A549 (cell line): ENCODE measurements at places on chromosomes 5 and 9.

GRCh38 chr5:173793648-173794548, 94.3 kb upstream of the CPEB4 start:
- DNase-seq, result no peak

DNA sequence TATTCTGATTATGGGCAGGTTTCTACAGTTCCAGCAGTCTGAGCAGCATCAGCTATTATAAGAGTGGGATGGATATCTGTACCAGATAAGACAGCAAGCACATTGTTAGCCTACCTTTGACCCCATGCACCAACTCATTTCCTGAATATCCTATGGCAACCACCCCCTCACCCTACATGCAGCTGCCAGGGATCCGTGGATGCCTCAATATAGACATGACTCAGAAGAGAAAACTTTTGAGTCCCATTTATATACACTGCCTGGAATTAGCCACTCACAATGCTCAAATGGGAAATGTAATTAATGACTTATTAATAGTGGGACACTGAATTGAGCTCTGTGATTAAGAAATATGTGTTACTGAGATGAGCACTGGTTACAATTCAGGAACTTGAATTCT, 124.4 kb downstream of the SSBP2 start:
- DNase-seq, result peak; percentile 87

GRCh38 chr5:9405196-9405754, 140.6 kb downstream of the SEMA5A start:
- DNase-seq, result no peak

DNA sequence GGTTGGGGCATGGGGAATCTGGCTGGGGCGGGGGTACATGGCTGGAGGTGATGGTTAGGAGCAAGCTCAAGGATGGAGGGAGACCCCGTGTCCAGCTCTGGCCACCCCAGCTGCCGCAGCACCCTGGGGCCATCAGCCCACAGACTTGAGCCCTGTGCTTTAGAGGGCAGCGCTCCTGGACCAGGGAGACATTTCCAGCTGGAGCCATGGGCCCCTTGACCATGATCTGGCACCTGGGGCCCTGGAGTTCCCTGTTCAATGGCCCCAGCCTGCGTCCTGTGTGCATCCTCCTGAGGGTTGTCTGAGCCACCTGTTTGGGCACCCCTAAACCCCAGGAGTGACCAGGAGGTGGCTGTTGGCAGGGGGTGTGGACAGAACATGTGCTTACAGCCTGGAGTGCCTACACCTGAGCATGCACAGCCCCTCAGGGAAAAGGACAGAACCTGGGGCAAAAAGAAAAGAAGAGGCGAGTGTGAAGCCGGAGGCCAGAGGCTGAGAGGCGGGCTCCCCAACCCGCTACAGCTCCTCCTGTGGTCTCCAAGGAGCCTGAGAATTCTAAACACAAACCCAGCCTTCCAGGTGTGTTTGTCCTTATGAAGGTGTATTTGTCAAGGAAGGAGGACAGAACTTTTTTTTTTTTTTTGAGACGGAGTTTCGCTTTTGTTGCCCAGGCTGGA, 126.7 kb downstream of the C9orf50 start:
- DNase-seq, result no peak
